ENCODE measurements at places on chromosomes 4 and X.

- no peak for DNase-seq
Observed at GRCh38 chr4:88320224-88320779, 35.9 kb upstream of the PPM1K start.

GRCh38 chr4:95984081-95984480, 144.2 kb downstream of the PDHA2 start:
- no peak for DNase-seq

- no peak for DNase-seq
Observed at GRCh38 chr4:128861856-128862518, 52.5 kb downstream of the JADE1 start.

GRCh38 chrX:58025979-58026378, 115.7 kb upstream of the ZXDA start:
- no peak for DNase-seq

DNA sequence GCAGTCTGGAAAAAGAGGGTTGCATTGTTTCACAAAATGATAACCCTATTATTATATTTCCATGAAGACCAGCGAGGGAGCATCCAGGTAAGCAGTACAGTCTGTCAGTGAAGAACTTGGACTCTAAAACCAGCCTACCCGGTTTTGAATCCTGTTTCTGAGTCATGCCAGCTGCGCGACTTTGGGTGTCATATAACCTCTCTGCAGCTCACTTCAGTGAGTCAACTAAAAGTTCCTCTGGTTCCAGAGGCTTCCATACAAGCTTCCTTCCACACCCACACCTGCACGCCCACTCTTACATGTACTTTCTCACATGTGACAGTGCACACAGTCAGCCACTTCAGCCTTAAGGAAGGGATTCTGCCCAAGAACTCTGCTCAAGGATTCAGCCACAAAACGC, 49.8 kb upstream of the PRPS2 start:
- no peak for DNase-seq

DNA sequence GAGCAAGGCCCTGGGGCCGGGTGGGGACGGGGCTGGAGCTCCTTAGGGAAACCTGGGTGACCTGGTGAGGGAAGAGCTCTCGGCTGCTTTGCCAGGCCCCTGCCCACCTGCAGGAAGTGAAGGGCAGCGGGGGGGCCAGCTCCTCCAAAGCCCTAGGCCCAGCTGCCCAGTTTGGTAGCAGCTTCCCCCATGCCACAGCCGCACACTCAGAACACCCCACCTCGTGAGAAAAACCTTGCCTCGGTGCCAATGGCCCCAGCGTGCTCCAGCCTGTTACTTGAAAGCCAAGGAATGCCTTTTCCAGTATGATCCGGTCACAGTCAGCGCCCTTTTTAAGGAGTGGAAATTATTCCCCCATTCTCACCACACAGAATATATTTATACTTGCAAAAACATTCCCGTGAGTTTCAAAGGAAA, 38.3 kb downstream of the ACOX3 start:
- DNase-seq = no peak

DNA sequence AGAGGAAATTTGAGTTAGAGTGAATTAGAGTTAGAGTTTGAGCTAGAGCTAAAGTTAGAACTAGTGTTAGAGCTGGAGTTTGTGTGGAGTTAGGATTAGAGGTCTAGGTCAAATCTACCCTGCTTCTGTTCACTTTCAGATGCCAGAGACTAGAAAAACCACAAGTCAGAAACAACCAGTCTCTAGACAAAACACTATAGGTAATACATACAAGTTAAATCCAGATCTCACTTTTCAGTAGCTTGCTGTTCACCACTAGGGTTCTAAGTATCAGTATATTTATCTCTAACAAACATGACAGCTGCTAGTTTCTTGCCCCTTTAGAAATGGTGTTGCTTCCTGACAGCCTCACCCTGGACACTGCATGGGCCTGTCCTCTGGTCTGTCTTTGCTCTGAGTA, 300.7 kb downstream of the ARAP2 start:
- DNase-seq = no peak

DNA sequence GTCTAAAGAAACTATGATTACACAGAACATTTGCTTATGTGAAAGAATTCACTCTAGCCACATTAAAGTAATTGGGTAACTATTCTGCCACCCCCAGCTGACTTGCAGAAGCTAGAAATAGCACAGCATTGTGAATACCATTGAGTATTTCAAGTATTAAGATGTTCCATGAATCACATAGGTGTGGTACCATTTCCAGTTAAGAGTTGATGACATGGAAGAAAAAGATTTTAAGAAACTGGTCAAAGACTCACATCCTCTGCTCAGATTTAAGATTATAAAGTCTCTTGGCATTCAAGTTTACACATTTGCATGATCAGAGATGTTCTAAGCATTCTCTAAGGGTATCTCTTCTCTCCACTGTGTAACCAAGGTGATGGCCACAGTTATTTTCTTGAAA, 287.5 kb downstream of the CAMK2D start:
- DNase-seq = no peak

DNA sequence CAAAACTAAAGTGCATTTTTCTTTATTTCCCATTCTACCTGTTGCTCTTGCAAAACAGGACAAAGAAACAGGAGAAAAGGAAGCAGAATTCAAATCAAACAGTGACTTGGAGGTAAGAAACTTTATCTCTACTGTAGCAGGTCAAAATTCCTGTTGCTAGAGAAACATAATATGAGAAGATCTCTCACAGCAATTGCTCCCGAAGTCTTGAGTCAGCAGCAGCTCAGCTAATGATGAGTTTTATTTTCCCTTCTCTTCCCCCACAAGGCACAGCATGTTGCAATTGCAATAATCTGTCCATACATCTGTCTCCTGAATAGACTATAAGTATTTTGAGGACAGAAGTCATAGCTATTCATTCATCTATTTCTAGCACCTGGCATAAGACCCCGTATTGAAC, 112.7 kb downstream of the CLNK start:
- no peak for DNase-seq
